Lung microvascular endothelial cell (primary cell): ENCODE measurements at places on chromosomes 2 and 18. TPM values are rescaled to one million over a fixed set of nuclear protein-coding genes. Genes with fewer than 3 reads are reported as not detected.

- peak; percentile 49 for DNase-seq
Measured at GRCh38 chr2:191311627-191312026, 66.4 kb downstream of the MYO1B start.

DNA sequence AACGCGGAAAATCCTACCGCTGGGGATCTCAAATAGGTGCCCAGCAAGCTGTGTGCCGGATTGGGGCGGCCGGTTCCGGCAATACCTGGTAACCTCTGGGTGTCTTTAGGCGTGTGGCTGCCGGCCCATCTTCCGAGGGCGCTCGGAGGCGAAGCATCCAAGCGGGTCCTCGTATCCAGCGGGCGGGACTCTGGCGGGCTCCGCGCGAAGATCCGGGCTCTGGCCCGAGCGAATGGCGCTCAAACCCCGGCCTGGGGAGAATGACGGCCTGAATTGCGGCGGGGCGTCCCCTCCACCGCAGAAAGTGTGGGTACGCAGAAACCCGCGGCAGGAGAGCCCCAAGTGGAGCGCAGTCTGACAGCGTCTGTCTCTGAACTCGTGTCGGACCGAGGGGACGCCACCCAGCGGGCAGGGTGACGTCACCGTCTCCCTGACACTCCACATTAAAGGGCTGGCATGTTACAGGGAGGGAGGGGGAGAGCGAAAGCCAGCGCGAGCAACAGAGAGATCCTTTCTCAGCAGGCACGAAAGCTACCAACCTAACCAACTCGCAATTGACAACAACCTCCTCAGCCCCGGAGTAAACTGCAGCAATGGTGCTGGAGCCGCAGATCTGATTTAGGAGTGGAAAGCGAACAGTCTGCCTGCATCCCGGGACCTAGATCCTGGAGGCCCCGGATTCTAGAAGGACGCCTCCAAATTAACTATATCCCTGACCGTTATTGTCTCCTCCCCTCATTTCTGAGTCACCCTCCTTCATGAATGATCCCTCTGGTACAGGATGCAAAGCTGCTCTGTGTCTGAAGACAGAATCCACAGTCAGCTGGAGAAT, at the start of gene SKOR2:
Gene SKOR2, minus strand, starts transcription at position 372 of the 832 bp plus-strand sequence. CDS start 2,477 bp downstream, outside the sequence.
- DNase-seq, result no peak

GRCh38 chr2:30686669-30687068, 120.6 kb downstream of the CAPN13 start:
- DNase-seq, result no peak

DNA sequence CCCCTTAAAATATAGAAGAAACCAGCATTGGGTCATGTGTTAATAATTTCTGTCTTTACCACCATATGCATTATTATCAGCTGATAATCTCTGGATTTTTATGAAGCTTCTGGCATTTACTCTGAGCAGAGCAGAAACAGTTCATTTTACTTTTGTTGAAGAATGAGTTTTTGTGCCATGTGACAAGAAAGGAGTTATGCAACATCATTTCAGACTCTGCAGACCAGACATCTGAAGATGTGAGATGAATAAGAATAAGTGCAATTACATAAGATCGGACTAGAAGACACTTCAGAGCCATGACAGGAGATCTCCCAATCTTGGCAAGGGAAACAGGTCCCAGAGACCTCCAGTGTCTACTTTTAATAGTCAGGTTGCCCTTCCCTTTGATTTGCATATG, 869.4 kb upstream of the VRK2 start:
- no peak for DNase-seq

The GPC1 gene
- 2.4 and 11.3 TPM in 2 replicates for total RNA-seq

GRCh38 chr2:60880643-60881046, 729 bp upstream of the REL start:
- no peak for DNase-seq

The EPG5 gene
- total RNA-seq, result 8.9 and 12.1 TPM in 2 replicates

- peak; percentile 64 for DNase-seq
Measured at GRCh38 chr18:76875390-76876325, 53.3 kb downstream of the ZNF236 start.

GRCh38 chr2:154455166-154455565, 243.3 kb upstream of the KCNJ3 start:
- DNase-seq, result no peak

DNA sequence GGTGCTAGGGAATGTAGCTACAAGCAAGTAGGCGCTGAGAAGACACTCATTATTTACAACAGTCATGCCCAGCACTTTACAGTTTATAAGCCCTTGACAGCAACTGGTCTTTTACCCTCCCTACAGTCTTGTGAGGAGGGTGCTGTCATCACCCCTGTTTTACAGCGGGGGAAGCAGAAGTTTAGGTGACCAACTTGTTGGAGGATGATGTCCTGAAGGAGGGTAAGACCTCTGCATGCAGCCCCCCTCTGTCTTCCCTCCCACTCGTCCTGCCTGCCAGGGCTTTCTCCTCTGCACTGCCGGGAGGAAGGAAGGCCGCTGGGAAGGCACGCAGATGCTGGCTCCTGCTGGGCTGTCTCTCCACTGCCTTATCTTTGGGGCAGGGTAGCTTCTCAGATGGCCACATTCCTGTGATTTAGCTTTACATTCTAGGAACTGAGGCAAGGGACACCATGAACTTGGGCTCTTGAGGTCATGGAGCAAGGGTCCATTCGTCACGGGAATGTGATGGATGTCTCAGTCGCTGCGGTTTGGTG, 972 bp downstream of the IL1R1 start:
- peak; percentile 61 for DNase-seq

DNA sequence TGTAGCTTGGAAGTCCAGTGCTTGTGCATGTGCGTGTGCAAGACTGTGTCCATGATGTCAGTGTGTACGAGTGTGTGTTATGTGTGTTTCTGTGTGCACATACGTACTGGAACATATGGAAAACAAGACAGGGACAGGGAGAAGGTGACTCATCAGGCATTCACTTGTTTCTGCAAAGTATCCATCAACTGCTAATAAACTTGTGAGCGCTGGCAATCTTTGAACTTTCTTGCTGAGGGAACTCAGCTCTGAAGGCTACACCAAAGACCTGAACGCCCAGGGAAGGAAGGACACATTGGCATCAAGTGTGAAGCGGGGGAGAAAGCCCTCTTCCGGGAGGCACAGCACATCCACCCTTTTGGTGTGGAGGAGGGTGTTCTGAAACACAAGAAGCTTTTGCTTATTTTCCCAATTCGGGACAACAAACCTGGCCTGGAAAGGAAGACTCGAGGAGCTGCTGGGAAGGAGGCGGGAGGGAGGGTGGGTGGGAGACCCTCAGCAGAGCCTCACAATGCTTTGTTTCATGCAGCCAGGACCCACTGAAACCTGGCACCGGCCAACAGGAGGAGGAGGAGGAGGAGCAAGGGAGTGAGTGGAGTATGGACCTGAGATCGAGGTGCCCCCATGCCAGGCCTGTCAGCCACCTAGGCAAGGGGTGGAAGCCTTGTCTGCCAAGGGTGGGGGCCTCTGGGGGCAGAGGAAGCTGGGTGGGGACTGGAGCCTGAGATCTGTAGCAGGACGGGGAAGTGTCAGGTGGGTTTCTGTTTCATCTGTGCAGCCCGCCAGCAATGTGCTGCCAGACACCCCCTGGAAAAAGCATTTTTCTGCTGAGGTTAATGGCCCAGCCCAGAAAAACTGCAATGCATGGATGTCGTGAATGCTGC, 26.8 kb downstream of the SMAD7 start:
- no peak for DNase-seq
